Sigmoid colon (tissue), 7 donors: ENCODE measurements at places on chromosomes 6 and 20. TPM values are rescaled to one million over a fixed set of nuclear protein-coding genes. Genes with fewer than 3 reads are reported as not detected.

The NOX3 gene
- not detected for total RNA-seq

The IRF4 gene
- 0.28 TPM for total RNA-seq

GRCh38 chr6:21227486-21227885 is 366.1 kb upstream of the SOX4 start:
- no peak for DNase-seq

GRCh38 chr20:44247586-44248409 is 690 bp downstream of the GDAP1L1 start:
- DNase-seq, result no peak

GRCh38 chr6:139394027-139394649 is 19.7 kb upstream of the CITED2 start:
- no peak for DNase-seq
